ENCODE measurements at places on chromosomes 7 and 10.
A peak's percentile ranks its signal among the peaks of the same experiment; 100 is the strongest.

DNA sequence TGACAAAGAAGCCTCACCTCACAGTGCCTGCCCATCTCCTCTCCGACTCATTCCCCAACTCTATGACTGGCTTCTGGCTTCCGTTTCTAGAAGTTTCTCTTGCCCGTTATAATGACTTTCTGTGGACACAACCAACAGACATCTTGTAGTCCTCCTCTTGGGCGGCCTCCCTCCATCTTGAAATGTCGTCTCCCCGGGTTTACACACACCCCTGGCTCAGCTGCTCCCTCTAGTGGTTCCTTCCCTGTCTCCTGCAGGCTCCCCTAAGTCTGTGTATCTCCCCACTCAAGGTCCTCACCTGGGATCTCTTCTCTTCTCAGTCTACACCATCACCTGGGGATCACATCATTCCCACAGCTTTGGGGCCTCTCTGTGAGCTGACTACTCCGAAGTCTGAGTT, 123.4 kb upstream of the NEBL start:
- DNase-seq: no peak

DNA sequence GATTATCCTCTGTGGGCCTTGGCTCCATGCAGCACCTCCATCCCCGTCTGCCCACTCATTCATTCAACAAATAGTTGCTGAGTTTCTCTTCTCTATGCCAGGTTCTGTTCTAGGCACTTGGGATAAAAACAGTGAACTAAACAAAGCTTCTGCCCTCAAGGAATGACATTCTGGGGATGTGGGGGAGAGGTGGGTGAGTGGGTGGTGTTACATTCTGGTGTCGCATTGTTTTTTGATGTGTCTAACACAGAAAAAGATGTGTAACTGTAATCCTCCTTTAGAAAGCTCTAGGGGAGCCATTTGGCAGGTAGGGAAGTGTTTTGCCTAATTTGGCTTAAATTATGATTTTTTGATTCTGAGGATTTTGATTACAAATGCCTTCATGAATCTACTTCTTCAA, 21.4 kb downstream of the AUTS2 start:
- DNase-seq: no peak

- DNase-seq: no peak
These were observed 103.5 kb downstream of the HIPK2 start for GRCh38 chr7:139674341-139674740.

DNA sequence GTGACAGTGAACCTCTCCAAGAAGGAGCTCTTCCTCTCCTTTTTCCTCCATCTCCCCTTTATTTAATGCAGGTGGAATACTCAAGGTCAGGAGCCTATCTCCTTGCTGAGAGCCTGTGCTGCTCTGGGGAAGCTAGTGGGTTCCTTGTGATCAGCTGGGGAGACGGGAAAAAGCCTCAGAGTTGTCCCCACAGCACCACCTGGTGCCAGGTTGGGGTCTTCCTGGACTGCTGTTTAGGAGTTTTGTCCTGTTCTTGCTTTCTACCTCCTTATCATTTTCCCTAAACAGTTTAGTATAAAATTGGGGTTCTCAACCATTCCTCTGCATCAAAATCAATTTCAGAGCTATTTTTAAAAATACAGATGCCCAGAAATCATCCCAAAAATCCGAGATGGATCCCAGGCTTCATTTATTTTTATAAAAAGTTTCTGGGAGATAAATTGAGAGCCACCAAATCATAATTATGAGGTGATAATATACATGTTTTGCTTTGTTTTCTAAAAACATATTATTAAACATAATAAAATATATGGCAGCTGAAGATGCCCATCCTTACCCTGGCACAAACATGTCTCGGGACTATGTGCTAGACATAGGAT, 44.3 kb downstream of the MACC1 start:
- peak; percentile 56 for DNase-seq

- DNase-seq: no peak
These were observed 9.4 kb downstream of the EBF3 start for GRCh38 chr10:129954492-129955315.

GRCh38 chr10:46240684-46241565, 45.9 kb upstream of the ANTXRL start:
- no peak for DNase-seq

GRCh38 chr7:23918856-23919255, 208.8 kb downstream of the STK31 start:
- no peak for DNase-seq

DNA sequence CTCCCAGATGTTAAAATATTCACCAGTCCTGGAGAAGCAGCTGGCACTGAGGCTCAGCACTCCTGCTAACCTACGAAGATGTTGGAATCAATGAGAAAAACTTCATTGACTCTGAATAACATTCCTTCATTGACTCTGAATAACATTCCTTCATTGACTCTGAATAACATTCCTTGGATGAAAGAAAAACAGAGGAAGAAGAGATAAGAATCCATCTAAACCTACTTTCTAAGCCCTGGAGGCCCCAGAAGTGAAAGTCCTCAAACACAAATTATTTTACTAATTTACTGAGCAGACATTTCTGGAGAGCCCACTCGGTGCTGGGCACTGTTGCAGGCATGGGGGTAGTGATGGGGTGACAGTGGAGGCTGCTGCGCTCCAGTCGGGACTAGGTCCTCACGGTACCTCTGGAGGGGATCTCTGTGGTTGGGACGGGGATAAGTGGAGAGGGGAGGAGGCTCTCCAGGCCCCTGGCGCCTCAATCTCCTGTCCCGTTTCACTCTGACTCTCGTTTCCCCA, 254.1 kb downstream of the WDR37 start:
- DNase-seq: no peak

DNA sequence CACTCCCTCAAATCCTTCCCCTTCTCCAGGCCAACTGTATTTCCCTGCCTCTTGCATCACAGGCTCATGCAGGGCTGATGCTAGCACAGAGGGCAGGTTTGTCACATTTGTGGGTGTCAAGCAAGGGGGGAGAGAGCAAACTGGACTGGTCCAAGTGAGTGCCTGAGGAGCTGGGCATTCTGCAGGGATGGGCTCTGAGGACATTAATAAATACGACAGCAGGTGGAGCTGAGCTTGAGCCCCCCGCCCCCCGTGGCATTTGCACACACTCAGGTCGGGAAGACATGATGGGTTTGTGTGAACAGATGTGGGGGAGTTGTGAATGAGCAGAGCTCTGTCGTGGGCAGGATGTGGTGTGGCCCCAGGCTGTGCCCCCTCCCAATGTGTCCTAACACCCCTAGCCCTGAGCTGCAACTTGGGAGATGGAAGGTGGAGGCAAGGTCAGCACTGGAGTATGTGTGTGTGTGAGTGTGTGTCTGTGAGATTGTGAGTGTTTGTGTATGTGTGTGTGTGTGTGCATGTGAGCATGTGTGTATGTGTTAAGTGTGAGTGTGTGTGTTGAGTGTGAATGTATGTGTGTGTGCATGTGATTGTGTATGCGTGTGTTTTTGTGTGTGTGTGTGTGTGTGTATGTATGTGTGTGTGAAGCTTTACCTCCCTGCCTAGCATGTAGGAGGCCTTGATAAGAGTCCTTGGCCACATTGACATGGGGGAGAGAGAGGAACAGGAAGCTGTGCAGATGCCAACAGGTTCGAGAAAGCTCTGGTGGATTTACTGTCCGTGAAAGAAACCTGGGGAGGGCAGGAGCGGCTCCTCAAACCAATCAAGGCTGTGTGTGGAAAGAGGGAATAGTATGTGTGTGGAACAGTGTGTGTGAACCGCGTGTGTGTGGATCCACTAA, 9.1 kb downstream of the RASSF4 start:
- no peak for DNase-seq

- DNase-seq: no peak
These were observed 56.1 kb upstream of the ADO start for GRCh38 chr10:62748386-62748785.

GRCh38 chr7:47757921-47758411, 176.1 kb upstream of the TNS3 start:
- no peak for DNase-seq

DNA sequence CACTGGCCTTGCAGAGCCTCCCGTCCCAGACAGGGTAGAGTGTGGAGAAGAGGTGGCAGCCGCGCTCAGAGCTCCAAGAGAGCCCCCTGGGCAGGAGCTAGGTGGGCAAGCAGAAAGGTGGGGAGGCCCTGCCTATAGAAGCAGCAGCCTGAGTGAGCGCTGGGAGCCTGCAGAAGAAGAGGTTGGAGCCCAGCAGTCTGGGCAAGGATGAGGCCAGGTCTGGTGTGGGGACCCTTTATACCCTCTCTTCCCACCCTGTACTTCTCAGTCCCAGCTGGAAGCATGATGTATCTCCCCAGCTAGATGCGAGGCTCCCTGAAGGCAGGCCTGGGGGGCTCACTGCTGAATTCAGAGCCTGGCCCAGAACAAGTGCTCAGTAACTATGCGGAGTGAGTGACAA, 44.5 kb upstream of the ZMIZ1 start:
- DNase-seq: no peak

- no peak for DNase-seq
These were observed 20.0 kb downstream of the SH3PXD2A start for GRCh38 chr10:103835096-103836050.

- DNase-seq: no peak
These were observed 49.4 kb downstream of the SPAM1 start for GRCh38 chr7:123974326-123974908.

DNA sequence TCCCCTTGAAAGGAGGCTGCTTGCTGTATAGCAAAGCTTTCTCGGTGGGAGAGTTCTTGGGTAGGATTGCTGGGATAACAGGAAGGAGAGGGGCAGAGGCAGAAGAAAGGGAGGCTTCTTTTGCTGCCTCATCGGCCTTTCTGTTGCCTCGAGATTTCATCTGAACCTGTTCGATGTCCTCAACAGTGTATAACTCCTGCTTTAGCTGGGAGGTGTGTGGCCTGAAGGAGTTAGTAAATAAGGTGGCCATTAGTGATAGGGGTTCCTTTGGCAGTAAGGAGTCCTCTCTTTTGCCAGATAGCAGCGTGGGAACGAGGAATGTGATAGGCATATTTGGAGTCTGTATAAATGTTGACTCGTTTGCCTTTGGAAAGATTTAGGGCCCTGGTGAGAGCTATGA, 20.0 kb downstream of the SCIN start:
- no peak for DNase-seq

DNA sequence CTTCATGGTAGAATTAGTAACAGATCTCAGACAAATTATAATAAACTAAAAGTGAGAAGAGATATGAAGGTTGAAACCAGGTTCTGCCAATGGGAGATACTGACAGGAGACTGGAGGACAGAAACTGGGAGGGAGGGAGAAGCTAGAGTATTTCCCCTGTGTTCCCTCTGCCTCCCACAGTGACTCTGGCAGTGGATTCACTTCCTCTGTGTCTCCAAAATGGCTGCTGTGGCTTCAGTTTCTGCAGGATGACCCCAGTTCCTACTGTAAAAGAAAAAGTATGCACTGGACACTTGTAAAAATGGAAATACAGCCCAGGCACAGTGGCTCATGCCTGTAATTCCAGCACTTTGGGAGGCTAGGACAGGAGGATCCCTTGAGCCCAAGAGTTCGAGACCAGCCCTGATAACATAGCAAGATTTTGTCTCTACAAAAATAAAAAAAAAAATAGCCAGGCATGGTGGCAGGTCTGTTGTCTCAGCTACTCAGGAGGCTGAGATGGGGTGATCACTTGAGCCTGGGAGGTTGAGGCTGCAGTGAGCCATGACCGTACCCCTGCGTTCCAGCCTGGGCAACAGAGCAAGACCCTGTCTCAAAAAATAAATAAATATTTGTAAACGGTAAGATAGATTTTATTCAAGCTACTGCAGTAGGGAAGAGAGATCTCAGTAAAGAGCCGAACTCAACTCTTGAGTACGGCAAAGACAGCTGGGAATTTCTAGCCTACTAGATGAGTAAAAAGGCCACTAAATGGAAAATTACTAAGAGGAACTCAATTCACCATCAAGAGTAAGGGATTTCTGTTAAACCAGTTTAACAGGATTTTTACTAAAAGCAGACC, 156.6 kb upstream of the TRIM24 start:
- DNase-seq: no peak
